H1 (cell line): ENCODE measurements at places on chromosomes 6 and 20.

GRCh38 chr20:62345681-62346370 lies 21.3 kb downstream of the LAMA5 start:
- H3K4me1 ChIP-seq, result no peaks in the 10 kb centered on the region; the same call in 1 of the 2 replicates
- peaks cover 66% of the 10 kb centered on the region for H3K36me3 ChIP-seq
- DNase-seq, result no peak

GRCh38 chr6:27213544-27214125 lies 33.9 kb upstream of the PRSS16 start:
- peaks cover 4% of the 10 kb centered on the region for H3K4me1 ChIP-seq
- peak overlapping the region; percentile 81 for H3K4me3 ChIP-seq
- H3K27ac ChIP-seq, result no peak overlapping the region
- no peaks in the 10 kb centered on the region for H3K27me3 ChIP-seq
- DNase-seq, result peak; percentile 82
- H3K36me3 ChIP-seq, result no peaks in the 10 kb centered on the region

DNA sequence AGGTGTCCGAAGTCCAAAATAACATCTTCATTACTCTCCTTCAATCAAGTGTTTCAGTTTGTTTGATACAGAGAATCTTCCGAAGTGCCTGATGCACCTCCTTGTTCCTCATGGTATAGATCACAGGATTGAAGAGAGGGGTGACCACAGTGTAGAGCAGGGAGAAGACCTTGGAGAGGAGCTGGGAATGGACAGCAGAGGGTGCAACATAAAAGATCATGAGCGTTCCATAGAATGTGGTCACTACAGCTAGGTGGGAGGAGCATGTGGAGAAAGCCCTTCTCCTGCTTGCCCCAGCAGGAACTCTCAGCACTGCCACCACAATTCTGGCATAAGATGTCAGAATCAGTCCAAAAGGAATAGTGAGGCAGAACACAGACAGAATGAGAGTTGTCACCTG lies 11.9 kb downstream of the OR12D1 start:
- no peaks in the 10 kb centered on the region for H3K36me3 ChIP-seq
- no peak overlapping the region for H3K4me3 ChIP-seq
- H3K27me3 ChIP-seq, result no peaks in the 10 kb centered on the region
- H3K4me1 ChIP-seq, result no peaks in the 10 kb centered on the region

DNA sequence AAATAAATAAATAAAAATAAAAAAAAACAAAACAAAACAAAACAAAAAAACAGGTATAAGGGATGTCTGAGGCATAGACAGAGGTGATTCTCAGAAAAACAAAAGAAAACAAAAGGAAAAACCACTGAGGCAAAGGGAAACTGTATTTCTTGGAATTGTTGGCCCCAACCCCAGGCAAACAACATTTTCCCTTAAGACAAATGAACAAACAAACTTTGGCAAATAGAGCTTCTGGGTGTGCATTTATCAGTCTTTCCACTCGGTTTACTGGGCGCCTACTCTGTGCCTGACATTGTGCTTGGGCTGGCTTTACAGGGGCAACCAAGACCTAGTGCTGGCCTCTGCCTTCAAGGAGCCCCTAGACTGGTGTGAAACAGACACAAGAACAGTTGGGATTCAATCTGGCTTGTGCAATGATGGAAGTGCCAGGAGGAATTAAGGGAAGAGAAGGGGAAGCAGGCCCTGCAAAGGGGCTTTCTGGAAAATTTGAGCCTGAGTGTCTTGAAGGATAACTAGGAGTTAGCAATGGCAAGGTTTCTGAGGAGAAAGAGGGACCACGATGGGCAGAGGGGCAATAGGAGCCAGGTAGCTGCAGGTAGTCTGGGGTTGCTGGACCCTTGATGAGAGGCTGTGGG lies 33.8 kb upstream of the IER3 start:
- H3K36me3 ChIP-seq, result no peaks in the 10 kb centered on the region
- H3K4me3 ChIP-seq, result no peak overlapping the region
- H3K27me3 ChIP-seq, result 0 out of 2 replicates have a peak, but pooled peaks cover 3% of the 10 kb centered on the region
- H3K27ac ChIP-seq, result no peak overlapping the region
- H3K4me1 ChIP-seq, result no peaks in the 10 kb centered on the region
- no peak for DNase-seq

- peaks cover 18% of the 10 kb centered on the region for H3K4me1 ChIP-seq
- no peak overlapping the region for H3K4me3 ChIP-seq
- no peaks in the 10 kb centered on the region for H3K36me3 ChIP-seq
- peak; percentile 39 for DNase-seq
- H3K27ac ChIP-seq, result no peak overlapping the region
- H3K27me3 ChIP-seq, result peaks cover 9% of the 10 kb centered on the region; the same call in 1 of the 2 replicates
Observed at GRCh38 chr6:168132531-168133167, 53.6 kb upstream of the FRMD1 start.

GRCh38 chr6:33742092-33742491 lies 4.6 kb downstream of the IP6K3 start:
- DNase-seq, result no peak
- H3K4me1 ChIP-seq, result peaks cover 6% of the 10 kb centered on the region
- no peak overlapping the region for H3K27ac ChIP-seq
- H3K4me3 ChIP-seq, result no peak overlapping the region

GRCh38 chr20:62553838-62554161 lies 78.0 kb upstream of the GATA5 start:
- H3K27ac ChIP-seq, result no peak overlapping the region
- H3K36me3 ChIP-seq, result no peaks in the 10 kb centered on the region
- no peak for DNase-seq
- peaks cover 20% of the 10 kb centered on the region for H3K27me3 ChIP-seq
- H3K4me1 ChIP-seq, result peaks cover 2% of the 10 kb centered on the region; the same call in 1 of the 2 replicates

GRCh38 chr6:138250053-138250452 lies 31.8 kb upstream of the PBOV1 start:
- H3K4me1 ChIP-seq, result no peaks in the 10 kb centered on the region
- peaks cover under 1% of the 10 kb centered on the region; the same call in 1 of the 2 replicates for H3K36me3 ChIP-seq
- H3K27ac ChIP-seq, result no peak overlapping the region
- no peaks in the 10 kb centered on the region for H3K27me3 ChIP-seq

DNA sequence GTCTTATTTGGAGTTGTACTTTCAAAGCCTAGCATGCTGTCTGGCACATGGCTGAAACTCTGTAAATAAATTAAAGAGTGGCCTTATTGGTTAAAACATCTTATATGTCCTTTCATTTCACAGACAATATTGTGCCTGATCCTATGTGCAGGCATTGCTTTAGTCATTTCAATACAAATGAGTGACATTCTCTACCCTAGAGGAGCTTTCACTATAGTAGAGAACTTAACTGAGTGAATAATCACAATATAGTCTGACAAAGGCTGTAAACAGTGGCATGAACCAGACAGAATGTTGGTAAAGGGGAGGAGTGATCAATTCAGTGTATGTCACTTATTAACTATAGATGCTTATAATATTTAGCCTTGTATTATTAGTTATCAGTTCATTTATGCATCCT lies 481.8 kb downstream of the TFAP2B start:
- H3K36me3 ChIP-seq, result no peaks in the 10 kb centered on the region
- no peaks in the 10 kb centered on the region for H3K27me3 ChIP-seq
- DNase-seq, result no peak
- H3K4me1 ChIP-seq, result no peaks in the 10 kb centered on the region
- H3K27ac ChIP-seq, result no peak overlapping the region
- no peak overlapping the region for H3K4me3 ChIP-seq

- H3K4me3 ChIP-seq, result no peak overlapping the region
- no peaks in the 10 kb centered on the region for H3K27me3 ChIP-seq
- H3K4me1 ChIP-seq, result no peaks in the 10 kb centered on the region
- DNase-seq, result no peak
Observed at GRCh38 chr6:119255492-119255891, 94.1 kb downstream of the MAN1A1 start.

DNA sequence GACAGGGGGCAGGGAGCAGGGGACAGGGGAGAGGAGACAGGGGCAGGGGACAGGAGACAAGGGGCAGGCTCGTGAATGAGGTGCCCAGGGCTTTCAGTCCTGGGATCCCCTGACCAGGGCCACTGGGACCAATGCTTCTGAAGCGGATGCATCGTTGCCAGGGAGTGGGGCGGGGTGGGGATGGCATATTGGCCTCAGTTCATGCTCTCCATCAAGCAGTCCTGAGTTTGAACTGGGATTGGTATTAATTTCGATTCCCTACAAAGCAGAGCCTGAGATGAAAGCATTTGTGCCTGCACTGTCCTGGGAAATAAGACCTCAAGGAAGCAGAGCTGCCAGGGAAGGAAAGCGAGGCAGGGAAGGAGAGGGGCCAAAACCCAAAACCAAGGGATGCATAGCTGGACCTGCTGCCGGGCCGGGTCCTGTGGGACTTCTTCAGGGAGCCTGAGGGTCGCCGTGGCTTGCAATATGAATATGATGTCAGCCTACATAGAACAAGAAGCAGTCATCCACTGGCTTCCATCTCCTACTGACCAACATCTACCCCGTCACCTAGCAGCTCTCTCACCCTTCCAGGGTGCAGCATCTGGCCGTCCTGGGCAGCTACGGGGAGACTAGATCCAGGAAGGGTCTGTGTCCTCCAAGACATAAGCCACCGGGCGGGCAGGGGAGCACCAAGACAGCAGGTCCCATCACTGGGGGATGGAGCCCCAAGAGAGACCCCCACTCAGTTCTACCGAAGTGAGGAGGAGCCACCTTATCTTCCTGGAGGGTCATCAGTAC lies 233.3 kb downstream of the SYNDIG1 start:
- DNase-seq, result peak; percentile 33
- no peaks in the 10 kb centered on the region for H3K27me3 ChIP-seq
- H3K4me1 ChIP-seq, result no peaks in the 10 kb centered on the region

DNA sequence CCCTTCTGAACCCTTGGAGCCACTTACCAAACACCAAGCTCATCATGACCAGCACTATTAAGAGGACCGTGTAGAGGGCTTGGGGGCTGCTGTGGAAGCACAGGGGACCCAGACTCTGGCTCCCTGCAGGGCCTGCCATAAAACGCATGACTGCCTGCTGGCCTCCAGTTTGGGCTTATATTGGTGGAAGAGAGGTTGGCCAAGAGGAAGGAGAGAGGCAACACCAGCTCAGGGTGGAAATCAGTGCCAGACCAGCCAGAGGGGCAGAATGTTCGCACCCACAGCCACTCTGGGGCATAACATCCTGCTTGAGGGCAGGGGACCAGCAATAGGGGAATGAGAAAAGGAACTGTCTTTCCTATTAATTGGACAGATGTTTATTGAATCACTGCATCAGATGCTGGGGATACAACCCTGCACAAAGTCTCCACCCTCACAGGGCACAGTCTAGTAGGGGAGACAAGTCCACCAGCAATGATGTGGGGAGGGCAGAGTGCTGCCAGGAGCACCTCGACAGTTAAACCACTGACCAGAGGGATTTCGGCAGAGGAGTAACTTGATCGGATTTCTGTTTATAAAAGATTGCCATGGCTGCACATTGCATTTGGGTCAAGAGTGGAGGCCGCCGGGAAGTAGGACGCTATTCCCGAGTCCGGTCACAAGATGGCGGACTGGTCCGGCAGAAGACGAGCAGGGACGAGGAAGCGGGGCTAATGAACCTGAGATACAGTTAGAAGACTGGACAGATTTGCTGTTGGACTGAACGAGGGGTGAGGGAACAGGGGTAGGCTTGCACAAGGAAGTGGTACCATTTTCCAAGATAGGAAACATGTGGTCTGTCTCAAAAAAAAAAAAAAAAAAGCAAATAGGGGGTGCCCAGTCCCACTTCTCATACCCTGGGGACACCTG lies at the start of gene LY6G5C:
TSS of gene LY6G5C (minus strand) at position 842 of the 909 bp plus-strand sequence. CDS start at position 148, 694 bp downstream.
- H3K4me3 ChIP-seq, result peak within 1 kb of the TSS; percentile 67
- no peaks in the 10 kb centered on the region for H3K36me3 ChIP-seq
- H3K27ac ChIP-seq, result no peak within 1 kb of the TSS
- DNase-seq, result no peak

- H3K27me3 ChIP-seq, result no peaks in the 10 kb centered on the region
- H3K36me3 ChIP-seq, result no peaks in the 10 kb centered on the region
- no peak for DNase-seq
Observed at GRCh38 chr6:11460001-11460668, 77.4 kb upstream of the TMEM170B start.

DNA sequence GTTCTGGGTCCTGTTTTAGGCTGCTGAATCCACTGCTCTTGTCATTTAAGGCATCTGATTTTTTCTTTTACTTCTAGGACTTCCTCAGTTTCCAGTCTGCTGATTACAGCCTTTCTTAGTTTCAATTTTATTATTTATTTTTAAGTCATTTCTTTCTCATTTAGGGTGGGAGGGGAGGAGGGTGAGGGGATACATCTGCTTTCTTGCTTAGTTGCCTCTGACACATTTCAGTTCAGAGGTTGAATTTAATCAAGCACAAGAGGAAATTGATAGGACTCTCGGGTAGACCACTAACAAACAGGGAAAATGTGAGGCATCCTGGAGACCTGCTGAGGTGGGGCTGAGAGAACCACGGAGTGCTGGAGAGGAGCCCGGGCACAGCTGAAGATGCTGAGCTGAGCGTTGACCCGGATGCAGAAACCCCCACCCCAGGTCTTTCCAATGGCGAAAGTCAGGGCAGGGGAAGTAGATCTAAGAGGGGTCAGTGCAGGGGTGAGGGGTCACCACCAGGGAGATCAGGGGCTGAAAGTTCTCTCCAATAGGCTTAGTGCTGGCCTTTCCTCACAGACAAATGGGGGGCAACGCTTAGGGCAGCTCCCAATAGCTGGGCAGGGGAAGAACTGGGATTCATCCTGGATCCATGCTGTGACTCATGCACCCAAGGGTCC lies 7.6 kb upstream of the TREML2 start:
- H3K4me3 ChIP-seq, result no peak overlapping the region
- H3K27ac ChIP-seq, result no peak overlapping the region
- H3K4me1 ChIP-seq, result no peaks in the 10 kb centered on the region
- H3K27me3 ChIP-seq, result no peaks in the 10 kb centered on the region
- DNase-seq, result no peak
- no peaks in the 10 kb centered on the region for H3K36me3 ChIP-seq

DNA sequence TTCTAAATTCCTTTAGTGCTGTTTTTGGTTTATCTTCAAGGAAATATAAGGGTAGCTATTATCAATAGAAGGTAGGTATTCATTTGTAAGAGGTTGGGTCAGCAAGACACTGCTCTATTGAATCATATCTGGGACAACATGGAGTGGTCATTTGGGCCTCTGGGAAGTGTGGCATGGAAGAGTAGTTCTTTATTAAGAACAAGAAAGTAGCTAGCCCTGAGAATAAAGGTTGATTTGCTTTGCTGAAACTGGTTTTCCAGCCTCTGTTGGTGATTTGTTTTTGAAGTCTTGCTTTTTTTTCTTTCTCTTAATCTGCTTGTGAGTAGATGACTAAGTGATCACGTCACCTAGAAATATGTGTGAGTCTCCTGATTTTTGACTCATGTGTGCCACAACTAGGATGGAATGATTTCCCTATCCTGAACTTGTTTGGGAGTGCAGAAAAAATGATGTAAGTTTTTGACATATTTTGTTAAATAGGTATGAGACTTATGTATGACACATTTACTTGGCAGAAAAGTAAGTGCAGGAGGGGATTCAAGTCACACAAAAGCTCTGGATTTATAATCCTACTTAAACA lies 381.8 kb downstream of the CENPW start:
- no peak overlapping the region for H3K27ac ChIP-seq
- H3K27me3 ChIP-seq, result no peaks in the 10 kb centered on the region
- H3K4me3 ChIP-seq, result no peak overlapping the region
- H3K36me3 ChIP-seq, result no peaks in the 10 kb centered on the region
- no peak for DNase-seq
